ENCODE measurements at places on chromosomes 12 and 14.

GRCh38 chr12:25743679-25744215 lies 190.7 kb upstream of the LMNTD1 start:
- DNase-seq = no peak

DNA sequence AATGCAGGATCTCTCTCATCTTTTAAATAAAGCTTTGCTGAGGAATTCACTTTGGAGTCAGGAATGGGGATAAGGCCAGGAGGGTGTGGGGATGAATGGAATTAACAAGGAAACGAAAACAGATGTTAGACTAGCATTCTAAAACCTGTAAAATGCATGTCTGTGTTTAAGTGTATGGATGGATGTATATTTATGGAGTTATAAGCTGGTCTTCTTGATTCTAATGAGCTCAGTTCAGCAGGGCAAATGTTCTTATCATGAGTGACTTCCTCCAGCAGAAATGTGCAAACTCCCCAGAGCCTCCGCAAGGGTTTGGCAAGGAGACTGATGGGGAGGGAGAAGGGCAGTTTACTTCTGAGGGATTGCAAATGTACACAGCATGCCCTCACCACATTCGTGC lies 149.1 kb downstream of the NTF3 start:
- DNase-seq = no peak

- DNase-seq = no peak
Observed at GRCh38 chr12:48862760-48863159, 2.9 kb downstream of the RND1 start.

DNA sequence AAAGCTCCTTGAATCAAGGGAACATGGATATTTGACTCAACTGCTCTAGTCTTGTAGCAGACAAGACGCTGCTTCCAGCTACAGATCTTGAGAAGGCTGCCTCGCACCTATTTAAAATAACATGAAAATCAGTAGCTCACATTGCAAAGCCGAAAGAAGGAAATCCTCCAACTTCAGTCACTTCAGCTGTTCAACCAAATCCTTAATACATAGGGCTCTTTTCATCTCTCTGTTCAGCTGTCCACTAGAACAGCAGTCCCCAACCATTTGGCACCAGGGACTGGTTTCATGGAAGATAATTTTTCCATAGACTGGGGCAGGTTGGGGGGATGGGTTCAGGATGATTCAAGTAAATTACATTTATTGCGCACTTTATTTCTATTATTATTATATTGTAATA lies 1116.0 kb upstream of the TMEM132C start:
- no peak for DNase-seq
